ENCODE measurements at places on chromosomes 6 and 20. TPM values are rescaled to one million over a fixed set of nuclear protein-coding genes. Genes with fewer than 3 reads are reported as not detected.
A peak's percentile ranks its signal among the peaks of the same experiment; 100 is the strongest.

GRCh38 chr6:8131265-8131897 is 29.0 kb upstream of the EEF1E1 start:
- DNase-seq, result peak; percentile 24

DNA sequence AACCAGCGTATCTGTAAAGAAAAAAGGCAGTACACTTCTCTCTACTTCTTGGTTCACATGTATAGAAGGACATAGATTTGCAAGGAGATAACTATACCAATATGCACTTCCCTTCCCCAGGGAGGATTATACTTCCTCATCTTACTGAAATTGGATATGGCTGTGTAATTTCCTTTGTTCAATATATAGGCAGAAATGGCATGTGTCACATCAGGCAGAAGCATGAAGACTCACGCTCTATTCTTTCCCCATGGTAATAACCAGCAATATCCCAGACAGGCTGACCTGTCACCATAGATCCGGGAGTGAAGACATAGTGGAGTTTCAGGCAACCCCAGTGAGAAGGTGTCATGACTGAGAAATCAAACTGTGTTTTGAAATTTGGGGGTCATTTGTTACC is 518.3 kb downstream of the KIF16B start:
- DNase-seq, result no peak

UNC5CL gene
- total RNA-seq, result 0.86 TPM

SRMS gene
- not detected for total RNA-seq

DDX43 gene
- 3.6 TPM for total RNA-seq

Measured in ovary (tissue), 10 donors.